ENCODE measurements at places on chromosomes 4 and X.

DNA sequence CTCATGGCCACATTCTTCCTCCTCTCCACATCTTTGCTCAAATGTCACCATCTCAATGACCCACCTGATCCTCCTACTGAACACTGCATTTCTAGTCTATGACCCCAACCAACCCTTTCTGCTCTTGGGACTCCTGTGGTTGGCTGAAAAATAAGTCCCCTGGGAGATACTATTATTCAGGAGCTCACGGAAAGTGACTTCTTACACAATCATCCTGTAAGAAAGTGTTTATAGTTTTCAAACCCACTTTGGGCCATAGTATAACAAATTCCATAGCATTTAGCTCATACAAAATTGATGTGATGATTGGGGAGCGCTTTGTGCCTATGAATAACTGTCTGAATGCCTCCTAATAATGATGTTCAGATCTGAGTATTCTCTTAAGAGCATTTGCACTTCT is 161.4 kb upstream of the HS3ST1 start:
- DNase-seq = no peak

DNA sequence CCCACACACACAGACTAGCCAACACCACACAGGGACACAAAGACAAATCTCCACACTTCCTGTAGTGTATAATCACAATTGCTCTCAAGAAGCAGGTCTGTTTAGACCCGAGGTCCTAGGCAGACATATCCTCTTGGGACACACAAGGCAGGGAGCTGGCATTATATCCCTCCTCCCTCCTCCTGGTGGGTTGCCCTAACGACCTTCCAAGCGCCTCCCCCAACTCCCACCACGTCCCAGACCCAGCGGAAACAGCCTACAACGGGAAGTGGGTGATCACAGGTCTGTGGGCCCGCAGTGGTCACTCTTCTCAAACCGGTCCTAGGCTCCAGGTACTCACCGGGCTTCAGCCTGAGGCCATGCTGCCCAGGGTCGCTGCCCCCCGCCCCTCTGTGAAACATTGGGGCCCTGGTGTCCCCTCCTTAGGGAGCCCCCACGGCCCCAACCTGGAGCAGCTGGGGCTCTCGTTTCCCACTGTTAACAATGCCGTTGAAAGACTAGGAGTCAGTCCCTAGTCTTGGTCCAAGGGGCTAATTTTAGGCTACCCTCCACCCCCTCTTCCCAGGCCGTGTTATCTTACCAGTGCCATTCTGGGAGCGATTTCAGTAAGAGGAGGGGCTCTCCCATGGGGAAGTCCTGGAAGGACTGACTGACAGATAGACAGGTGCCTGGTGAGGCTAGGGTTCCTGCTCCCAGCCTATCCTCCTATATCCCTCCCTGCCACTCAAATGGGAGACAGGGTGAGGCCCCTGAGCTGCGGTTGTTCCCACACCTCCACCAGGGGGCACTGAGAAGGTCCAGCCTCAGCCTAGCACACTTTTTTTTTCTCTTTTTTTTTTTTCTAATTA is at the start of gene ASB12:
Gene ASB12 (minus strand): TSS at position 485 of the 848 bp plus-strand sequence. CDS start 4,957 bp downstream, outside the sequence.
- no peak for DNase-seq

DNA sequence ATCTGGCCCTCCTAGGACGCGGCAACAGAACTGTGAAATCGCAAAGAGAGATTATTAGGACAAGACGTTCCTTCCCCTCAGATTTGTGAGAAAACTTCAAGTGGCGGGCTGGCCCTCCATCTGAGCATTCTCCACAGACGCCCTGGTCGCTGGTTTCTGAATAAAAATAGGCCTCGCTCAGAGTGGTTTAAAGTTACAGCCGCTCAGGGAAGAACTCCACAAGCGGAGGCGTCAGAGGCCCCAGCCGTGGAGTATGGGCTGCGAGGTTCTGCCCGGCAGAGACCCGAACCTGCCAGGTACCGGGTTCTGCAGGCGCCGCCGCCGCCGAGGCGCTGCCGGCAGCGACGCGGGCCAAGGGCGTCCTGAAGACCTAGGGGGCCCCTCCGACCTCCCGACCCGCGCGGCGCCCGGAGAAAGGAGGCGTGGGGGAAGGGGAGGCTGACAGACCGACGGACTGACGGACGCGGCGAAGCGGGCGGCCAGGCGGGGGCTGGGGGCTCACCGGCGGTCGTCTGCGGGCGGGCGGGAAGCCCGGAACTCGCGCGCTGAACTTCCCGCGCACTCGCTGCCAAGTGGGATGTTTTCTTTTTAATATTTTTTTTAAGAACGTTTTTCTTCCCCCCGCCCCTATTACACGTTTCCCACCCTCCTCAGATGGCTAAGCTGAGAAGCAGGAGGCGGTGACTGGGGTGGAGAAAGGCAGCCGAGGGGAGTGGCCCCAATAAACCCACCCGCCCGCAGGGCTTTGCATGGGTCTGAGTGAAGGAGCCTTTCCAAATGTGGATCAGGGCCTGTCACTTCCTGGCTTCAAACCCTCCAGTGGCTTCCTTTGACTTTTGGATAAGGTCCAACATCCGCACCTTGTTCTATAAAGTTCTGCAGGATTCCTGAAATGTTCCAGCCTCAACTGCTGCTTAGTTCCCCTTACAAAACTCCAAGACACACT is at the start of gene PABPC4L:
Gene PABPC4L (minus strand): TSS at position 574 of the 946 bp plus-strand sequence. CDS start 770 bp downstream, outside the sequence.
- DNase-seq = no peak

- no peak for DNase-seq
These were observed 146.2 kb upstream of the TLL1 start for GRCh38 chr4:165726831-165727230.

- no peak for DNase-seq
These were observed 39.8 kb downstream of the SPCS3 start for GRCh38 chr4:176359590-176359989.

DNA sequence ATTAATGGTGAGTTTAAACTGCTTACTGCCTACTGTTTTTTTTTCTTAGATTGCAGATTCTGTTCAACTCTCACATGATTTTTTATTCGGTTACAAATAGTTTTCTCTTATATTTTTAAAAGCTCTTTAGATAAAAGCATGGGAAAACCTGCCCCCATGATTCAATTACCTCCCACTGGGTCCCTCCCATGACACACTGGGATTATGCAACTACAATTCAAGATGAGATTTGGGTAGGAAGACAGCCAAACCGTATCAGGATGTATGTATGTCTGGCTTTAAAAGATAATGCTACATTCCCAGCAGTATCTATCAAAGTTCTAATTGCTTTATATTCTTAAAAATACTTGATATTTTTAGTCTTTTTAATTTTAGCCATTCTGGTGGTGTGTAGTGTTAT is 131.5 kb downstream of the JADE1 start:
- no peak for DNase-seq

Measured in smooth muscle cell of the brain vasculature (primary cell).